ENCODE measurements at places on chromosomes 6 and 20. TPM values are rescaled to one million over a fixed set of nuclear protein-coding genes. Genes with fewer than 3 reads are reported as not detected.

Gene TRAPPC3L
- total RNA-seq: not detected

Gene TP53INP2
- total RNA-seq: 3.6 TPM

Gene CD93
- total RNA-seq: 129 TPM

Gene RAMACL
- 1.3 TPM for total RNA-seq

Gene SPDEF
- total RNA-seq: not detected

Gene SRC
- 4.1 TPM for total RNA-seq

Gene FAM184A
- total RNA-seq: 0.40 TPM

Gene COL12A1
- total RNA-seq: 0.60 TPM

Gene DPPA5
- total RNA-seq: not detected

Gene TFAP2C
- total RNA-seq: not detected

Gene OPRM1
- not detected for total RNA-seq

Gene CCM2L
- total RNA-seq: 24.2 TPM
